ENCODE measurements at places on chromosomes 3 and 15. TPM values are rescaled to one million over a fixed set of nuclear protein-coding genes. Genes with fewer than 3 reads are reported as not detected.
A peak's percentile ranks its signal among the peaks of the same experiment; 100 is the strongest.

REC114 gene
- not detected for total RNA-seq

GRCh38 chr3:127791221-127791913, 30.9 kb downstream of the MGLL start:
- DNase-seq = peak; percentile 56

GRCh38 chr3:4687167-4687566, 194.0 kb downstream of the ITPR1 start:
- DNase-seq = no peak

DNA sequence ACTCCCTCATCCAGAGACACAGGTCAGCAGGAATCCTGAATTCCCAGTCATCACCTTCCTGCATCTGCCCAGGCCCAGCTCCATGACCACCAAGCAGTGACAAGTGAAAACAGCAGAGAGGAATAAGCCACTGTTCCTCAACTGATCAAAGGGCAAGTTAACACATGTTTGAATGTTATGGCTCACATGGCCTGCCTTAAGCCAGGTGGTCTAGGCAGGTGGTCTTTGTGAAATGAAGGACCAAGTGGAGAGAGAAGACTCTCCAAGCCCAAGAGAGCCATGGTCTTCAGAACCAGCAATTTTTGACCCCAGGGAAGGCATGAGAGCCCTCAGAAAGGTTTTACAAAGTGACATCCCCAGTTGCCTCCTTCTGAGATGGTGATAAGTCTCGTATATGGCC, 161.8 kb downstream of the EPHB1 start:
- DNase-seq = no peak

DNA sequence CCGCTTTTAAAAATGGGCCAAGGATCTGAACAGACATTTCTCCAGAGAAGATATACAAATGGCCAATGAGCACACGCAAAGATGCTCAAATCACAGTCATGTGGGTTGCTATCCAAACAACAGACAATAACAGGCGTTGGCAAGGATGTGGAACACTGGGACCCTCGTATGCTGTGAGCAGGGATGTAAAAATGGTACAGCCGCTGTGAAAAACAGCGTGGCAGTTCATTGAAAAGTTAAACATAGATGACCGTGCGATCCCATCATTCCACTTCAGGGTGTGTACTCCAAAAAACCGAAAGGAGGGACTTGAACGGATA, 6.7 kb upstream of the LRRC15 start:
- DNase-seq = no peak
